Stimulated activated CD8-positive, alpha-beta memory T cell treated with anti-CD3 and anti-CD28 coated beads, Interleukin-4, amount 100 ng/mL, for 4 hours (primary cell): ENCODE measurements at places on chromosomes 2 and 18.

DNA sequence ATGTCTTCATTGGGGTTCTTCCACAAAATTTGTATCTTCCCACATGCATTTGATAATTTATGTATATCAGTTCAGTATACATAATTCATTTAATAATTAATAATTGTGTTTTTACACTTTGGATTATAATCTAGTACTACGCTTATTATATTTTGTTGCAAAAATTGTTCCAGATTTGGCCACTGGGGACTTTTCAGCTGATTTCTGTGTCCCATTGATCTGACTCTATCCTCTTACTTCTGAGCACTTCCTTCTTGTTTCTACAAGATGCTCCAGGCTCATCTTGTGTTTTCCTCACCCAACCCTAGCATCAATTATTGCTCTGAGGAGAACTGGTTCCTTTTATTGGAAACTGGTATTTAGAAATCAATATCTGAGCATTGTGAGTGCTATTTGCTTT is 215.3 kb upstream of the CDH19 start:
- no peak for DNase-seq

- DNase-seq: no peak
Observed at GRCh38 chr2:196288006-196288538, 116.7 kb upstream of the STK17B start.

- DNase-seq: no peak
Observed at GRCh38 chr2:20429528-20429927, 17.3 kb upstream of the RHOB start.

- no peak for DNase-seq
Observed at GRCh38 chr2:218622606-218623365, 15.1 kb downstream of the PLCD4 start.

DNA sequence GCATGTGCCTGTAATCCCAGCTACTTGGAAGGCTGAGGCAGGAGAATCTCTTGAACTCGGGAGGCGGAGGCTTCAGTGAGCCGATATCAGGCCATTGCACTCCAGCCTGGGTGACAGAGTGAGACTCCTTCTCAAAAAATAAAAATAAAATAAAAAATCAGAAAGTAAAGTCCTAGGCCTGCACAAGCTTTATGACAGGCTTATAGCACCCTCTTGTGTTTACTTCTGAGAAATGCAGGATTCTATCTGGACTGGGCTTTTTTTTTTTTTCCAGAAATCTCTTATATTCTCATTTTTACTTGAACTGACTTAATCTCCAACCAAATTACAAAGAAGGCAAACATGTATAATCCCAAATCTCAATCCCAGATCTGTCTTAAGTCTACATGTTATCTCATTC is 26.1 kb upstream of the REG3G start:
- no peak for DNase-seq

- no peak for DNase-seq
Observed at GRCh38 chr2:54836477-54836876, 113.0 kb downstream of the EML6 start.

- DNase-seq: no peak
Observed at GRCh38 chr2:186827862-186828492, 21.0 kb downstream of the ZSWIM2 start.

DNA sequence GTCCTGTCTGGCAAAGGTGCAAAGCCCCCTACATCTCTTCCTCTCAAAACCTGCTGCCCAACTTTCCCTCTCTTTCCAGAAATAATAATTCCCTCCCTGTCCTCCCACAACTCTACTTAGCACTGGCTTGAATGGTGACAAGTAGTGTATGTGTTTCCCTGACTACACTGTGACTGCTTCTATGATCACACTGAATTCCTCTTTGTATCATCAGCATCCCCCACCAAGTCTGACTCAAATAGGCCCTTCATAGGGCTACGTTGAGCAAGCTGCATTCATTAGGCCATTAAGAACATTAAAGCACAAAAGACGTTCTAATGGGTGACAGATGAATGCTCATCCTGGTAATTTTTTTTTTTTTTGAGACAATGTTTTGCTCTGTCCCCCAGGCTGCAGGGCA is 13.7 kb upstream of the ST3GAL5 start:
- DNase-seq: no peak

DNA sequence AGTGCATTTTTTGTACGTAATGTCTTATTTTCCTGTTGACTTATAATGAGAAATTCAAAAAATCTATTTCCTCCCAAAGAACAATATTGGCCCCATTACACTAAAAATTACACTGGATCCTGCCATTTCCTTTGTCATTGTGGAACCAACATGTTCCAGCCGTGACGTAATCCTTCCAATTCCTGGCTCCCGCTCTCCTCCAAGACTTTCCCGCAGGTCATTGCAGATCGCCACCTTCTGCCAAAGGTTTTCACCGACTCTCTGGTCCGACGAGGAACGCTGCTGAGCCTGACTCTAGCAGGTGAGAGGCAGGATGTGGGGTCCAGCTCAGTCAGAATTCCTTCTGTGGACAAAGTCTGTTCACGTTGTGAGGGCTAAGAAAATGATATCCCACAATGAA is 38.0 kb downstream of the PTGR3 start:
- no peak for DNase-seq

GRCh38 chr18:44589693-44590355 is 90.9 kb upstream of the SETBP1 start:
- DNase-seq: no peak

- DNase-seq: no peak
Observed at GRCh38 chr18:12839526-12840196, 44.4 kb downstream of the PTPN2 start.

GRCh38 chr2:167140767-167141166 is 252.5 kb downstream of the XIRP2 start:
- no peak for DNase-seq

GRCh38 chr2:58740426-58740825 is 499.3 kb upstream of the FANCL start:
- DNase-seq: no peak

DNA sequence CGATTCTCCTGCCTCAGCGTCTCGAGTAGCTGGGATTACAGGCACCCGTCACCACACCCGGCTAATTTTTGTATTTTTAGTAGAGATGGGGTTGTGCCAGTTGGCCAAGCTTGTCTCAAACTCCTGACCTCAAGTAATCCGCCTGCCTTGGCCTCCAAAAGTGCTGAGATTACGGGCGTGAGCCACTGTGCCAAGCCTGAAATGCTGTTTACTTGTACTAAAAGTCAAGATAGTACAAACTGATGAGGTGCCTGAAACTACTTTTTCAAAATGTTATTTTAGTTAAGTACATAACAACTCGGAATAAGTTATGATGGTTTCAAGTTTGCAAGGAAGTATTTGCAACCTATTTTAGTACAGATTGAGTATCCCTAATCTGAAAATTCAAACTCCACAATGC is 85.7 kb downstream of the CEP192 start:
- no peak for DNase-seq

DNA sequence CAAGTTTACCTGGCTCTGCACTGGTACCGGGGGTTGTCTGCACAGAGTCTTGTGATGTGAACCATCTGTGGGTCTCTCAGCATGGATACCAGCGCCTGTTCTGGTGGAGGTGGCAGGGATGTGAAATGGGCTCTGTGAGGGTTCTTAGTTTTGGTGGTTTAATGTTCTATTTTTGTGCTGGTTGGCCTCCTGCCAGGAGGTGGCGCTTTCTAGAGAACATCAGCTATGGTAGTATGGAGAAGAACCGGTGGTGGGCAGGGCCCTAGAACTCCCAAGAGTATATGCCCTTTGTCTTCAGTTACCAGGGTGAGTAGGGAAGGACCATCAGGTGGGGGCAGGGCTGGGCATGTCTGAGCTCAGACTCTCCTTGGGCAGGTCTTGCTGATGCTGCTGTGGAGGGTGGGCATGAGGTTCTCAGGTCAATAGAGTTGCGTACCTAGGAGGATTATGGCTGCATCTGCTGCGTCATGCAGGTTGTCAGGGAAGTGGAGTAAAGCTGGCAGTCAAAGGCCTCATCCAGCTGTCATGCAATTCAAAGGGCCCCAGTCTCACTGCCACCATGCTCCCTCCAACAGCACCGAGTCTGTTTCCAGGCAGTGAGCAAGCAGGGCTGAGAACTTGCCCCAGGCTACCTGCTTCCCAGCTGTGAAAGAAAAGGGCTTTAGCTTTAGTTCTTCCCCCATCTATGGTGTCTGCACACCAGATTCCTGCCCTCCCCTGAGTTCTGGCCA is 278.0 kb downstream of the METTL4 start:
- no peak for DNase-seq

- no peak for DNase-seq
Observed at GRCh38 chr2:95020275-95021022, 5.1 kb upstream of the MAL start.

GRCh38 chr2:104502901-104503300 is 351.0 kb upstream of the POU3F3 start:
- no peak for DNase-seq

GRCh38 chr2:112757265-112757664 is 7.1 kb downstream of the CKAP2L start:
- DNase-seq: no peak

GRCh38 chr2:43270930-43271615 is 44.7 kb upstream of the ZFP36L2 start:
- no peak for DNase-seq

DNA sequence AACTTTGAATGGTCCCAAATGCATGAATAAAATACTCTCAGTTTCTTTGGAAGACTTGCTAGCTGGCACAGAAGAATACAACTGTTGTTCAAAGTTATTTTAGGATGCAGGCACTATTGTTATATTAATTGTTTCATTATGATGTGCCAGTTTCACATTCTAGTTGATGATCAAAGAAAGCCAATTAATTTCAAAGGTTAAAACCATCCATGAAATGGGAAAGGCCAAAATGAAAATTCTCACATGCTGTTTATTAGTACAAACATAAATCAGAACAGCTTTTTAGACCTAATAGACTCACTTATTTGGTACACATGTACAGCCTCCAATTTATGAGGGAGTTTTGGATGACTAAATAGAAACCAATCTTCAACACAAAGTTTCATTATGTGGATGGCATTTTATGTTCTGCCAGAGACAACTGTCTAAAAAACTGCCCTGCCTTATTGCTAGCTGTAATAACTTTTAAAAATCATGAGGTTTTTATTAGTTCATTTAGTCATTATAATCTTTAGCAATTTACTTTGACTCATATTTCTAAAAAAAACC is 42.2 kb downstream of the RFTN2 start:
- no peak for DNase-seq

- no peak for DNase-seq
Observed at GRCh38 chr2:162030363-162031190, 43.4 kb downstream of the DPP4 start.

DNA sequence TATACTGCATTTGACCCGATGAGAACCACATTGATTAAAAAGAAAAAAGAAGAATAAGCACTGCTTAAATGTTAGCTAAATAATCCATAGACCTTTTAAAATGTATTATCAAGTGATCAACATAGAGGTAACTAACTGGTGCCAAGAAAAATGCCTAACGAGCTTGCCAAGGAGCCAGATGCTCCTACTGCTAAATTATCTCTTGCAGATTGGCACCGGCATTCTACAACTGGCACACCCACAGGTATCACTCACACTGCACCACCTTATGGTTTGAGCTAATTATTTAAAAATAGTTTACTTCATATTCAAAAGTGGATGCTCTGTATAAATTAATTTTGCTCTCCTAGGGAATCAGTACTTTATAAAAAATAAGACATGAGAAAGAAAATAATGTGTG is 341.6 kb upstream of the CDH7 start:
- DNase-seq: no peak

DNA sequence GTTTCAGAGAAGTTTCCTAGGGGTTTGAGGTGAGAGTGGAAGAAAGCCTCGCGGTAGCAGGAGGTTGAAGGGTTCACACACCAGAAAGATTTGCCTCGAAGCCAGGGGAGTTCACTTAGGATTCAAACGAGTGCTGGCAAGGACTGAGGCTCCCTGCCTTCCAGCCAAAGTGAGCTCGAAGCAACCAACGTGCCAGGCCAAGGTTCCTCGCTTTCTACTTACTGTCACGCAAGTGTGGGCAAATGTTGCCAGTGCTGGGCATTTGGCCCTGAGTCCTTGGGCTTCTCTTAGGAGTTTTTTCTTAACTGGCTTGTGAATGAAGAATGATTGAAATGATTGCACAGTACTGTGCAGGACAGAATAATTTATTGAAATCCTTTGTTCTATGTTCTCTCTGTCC is 53.6 kb downstream of the TMEM178A start:
- DNase-seq: no peak

GRCh38 chr2:33342171-33342570 is 134.3 kb upstream of the RASGRP3 start:
- no peak for DNase-seq

GRCh38 chr2:44941551-44942234 is at the start of gene SIX3:
Gene SIX3, plus strand, starts transcription at chr2:44941702. Its CDS starts 403 bp downstream, at chr2:44942105.
- no peak for DNase-seq

GRCh38 chr2:188293601-188294351 is 2.1 kb downstream of the GULP1 start:
- no peak for DNase-seq

- no peak for DNase-seq
Observed at GRCh38 chr18:3900327-3900726, 450.4 kb downstream of the TGIF1 start.

GRCh38 chr2:98480598-98480997 is 35.9 kb downstream of the INPP4A start:
- DNase-seq: no peak

DNA sequence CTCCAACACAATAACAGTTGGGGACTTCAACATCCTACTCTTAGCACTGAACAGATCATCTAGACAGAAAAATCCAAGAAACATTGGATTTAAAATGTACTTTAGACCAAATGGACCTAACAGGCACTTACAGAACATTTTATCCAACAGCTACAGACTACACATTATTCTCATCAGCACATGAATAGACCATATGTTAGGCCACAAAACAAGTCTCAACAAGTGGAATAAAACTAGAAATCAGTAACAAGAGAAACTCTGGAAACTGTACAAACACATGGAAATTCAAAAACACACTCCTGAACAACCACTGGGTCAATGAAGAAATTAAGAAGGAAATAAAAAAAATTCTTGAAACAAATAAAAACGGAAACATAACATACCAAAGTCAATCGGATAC is 117.5 kb downstream of the ACVR1 start:
- no peak for DNase-seq

- DNase-seq: no peak
Observed at GRCh38 chr2:173016451-173016850, 59.2 kb upstream of the MAP3K20 start.
